Right ventricle myocardium superior (tissue), 1 donor: ENCODE measurements at places on chromosomes 5 and 9.

DNA sequence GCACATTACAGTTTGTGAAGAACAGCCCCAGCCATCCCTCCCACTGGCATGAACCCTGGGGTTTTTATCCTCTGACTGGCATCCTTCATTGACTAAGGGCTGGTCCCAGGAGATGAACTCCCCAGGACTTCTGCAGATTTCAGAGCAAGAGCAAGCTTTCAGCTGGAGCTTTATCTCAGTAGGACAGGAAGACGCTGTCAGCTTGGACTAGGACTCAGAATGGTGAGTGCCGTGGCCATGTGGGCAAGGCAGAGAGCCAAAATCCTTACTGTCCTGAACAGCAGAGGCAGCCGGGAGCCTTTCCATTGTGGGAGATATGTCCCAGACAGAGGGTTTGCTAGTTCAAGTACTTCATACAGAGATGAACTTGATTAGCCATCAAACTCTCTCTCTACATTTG lies 3.2 kb upstream of the ACOT12 start:
- DNase-seq, result peak; percentile 48

DNA sequence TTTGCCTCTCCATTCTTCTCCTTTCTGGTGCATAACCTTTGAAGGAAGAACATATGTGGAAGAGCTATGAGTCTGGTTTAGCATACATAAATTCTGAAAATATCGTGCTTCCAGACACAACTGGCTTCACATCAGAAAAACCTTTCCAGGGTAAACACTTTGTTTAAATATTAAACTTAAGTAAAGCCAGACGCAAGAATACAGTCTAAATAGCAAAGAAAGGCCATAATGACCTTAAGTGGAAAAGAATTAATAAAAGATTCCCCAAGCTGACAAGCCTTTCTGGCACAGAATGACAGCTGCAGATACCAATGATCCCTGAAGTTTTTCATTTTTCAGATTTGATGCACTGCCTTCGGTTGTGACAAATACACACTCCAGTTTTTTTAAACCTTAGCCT lies 13.5 kb upstream of the TSSK1B start:
- no peak for DNase-seq

DNA sequence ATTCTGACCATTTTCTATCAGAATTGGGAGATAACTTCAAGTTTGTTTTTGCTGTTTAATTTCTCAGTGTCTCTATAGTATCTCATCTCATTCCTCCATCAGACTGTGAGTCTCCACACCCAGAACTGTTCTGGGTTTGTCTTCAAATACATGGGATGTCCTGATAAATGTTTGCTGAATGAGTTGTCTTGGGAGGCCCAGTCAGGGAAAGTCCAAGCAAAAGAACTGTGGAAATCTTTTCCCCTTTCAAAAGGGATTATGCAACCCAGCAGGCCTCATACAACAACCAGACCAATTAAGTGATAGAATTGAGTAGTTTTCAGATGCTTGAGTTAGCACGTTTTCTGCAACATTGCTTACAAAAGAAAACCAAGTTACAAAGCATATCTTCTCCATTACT lies 324.4 kb downstream of the BRINP1 start:
- no peak for DNase-seq

GRCh38 chr5:128111818-128112448 lies 28.4 kb downstream of the SLC12A2 start:
- no peak for DNase-seq

DNA sequence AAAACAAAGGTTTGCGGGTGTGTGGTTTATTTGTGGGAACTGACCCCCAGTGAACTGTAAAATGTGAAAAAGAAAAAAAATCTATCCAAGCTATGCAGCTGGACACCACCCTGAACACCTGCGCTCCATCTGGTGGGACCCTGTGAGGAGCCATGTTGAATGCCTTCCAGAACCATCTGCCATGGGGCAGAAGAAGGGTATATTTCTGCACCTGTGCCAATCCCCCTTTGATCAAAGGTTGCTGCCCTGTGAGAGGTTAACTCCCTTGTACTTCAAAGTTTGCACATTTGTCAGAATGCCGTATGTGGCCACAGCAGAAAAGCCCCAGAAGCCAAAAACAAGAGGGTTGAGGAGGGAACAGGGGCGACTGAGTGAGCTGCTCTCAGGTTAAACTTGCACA lies 148.5 kb upstream of the ALDH1B1 start:
- DNase-seq, result no peak

GRCh38 chr5:149959406-149960236 lies 937 bp upstream of the SLC26A2 start:
- DNase-seq, result no peak

DNA sequence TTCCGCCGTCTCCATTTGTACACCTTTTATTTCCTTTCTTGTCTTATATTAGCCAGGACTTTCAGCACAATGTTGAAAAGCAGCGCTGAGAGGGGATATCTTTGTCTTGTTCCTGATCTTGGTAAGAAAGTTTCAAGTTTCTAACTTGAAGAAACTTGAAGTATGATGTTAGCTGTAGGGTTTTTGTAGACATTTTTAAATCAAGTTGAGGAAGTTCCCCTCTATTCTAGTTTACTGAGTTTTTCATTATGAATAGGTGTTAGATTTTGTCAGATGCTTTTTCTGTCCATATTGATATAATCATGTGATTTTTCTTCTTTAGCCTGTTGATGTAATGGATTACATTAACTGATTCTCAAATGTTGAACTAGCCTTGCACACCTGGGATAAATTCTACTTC lies 425.7 kb downstream of the PIK3R1 start:
- DNase-seq, result no peak

GRCh38 chr9:36005891-36006290 lies 30.8 kb upstream of the RECK start:
- no peak for DNase-seq

DNA sequence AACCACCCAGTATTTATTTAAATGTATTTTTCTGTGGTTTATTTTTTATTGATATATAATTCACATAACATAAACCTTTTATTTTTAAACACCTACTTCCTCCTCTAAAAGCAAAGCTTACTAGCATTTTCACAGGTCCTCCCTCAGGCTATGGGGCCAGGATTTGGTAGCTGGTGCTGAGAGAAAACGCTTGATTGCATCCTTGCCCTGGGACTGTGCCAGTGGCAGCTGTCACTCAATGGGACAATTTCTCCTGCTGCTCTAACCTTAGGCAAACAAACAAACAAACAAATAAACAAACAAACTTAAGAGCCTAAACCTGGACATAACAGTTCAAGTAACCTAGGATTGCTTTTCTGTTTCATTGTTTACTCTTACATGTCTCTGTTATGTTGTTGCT lies 102.7 kb downstream of the FOCAD start:
- no peak for DNase-seq

- no peak for DNase-seq
These were observed 5.7 kb upstream of the ADRB2 start for GRCh38 chr5:148820461-148821395.

DNA sequence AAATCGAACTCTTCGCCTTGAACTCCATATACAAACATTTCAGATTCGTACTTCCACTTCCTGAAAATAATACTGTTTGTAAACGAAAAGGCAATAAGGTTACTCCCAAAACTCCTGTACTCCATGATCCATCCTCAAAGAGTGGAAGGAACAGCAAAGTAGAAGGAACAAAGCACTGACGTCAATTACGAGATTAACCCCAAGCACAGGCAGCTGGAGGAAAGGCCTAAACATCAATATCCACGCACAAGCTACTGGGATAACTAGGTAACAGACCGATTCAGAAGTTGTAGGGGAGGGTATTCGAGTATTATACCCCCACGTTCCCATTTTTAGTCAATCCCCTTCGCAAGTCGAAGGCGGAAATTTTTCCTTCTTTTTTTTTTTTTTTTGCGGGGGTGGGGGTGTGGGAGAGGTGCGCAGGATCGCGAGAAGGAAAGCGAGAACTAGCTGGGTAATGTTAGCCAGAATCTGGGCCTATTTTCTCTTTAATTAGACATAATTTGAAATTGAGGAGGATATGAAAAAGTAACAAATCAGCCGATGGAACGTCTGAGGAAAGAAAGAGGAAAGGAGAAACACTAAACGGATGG lies 909 bp downstream of the AFF4 start:
- DNase-seq, result no peak

GRCh38 chr5:112862085-112862484 lies 998 bp downstream of the SRP19 start:
- DNase-seq, result no peak

DNA sequence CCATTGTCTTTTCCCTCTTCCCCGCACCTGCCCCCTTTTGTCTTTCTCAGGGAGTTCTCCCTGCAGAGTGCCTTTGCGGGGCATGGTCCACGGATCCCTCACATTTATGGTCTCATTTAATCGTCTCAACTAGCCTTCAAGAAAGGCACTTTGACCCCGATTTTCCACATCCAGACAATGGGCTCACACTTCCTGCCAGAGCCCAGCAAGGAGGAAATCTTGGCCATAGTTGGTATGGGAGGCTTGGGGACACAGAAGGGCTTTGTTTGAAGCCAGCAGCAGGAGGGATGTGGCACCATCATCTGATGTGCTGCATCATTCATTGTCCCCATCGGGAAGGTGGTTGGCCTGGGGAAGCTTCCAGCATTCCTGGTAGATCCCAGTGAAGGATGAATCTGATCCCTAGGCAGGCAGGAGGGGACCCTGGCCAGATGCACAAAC lies 24.9 kb downstream of the GSN start:
- DNase-seq, result no peak

DNA sequence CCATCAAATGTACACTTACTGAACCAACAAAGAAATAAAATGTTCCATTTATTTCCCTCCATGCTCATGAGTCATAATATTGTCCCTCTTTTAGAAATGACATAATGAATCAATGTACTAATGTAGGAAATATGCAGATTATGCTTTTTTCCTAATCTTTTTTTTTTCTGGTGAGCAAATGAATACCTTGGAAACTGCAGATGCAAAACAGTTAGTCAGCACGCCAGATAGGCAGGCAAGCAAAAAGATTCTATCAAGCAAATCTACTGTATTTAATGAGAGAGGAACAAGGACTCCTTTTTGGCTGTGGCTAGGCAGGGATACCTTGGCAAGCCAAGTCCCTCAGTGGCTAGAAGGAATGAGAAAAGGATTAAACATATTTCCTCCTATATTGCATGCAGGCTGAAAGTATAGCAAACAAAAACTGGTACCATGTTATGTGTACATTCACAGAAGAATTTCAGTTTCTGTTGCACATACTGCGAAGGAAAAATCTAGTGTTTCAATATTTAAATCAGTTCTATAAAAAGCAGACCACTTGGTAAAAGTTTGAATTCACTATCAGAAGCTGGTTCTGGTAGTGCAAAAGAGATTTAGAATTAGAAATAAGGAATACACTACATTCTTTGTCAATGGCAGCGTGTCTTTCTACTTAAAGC lies 605.4 kb downstream of the TLE1 start:
- no peak for DNase-seq

DNA sequence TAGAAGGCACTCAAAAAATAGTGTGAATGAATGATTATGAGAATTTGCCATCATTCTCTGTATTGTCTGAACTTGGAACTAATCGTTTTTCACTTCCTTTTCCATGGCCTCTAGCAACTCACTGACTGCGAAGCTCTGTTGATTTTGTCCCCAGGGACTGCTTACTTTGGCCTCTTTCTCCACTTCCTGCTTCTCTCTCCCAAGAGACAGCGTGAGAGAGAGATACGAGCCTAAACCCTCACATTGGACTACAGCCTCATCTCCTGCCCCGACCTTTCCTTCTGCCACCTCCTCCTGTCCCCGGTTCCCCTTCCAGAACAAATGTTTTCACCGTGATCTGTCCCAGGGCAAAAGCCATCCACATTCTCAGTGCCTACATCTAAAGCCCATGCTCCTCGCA lies 300.8 kb upstream of the PANK3 start:
- no peak for DNase-seq

DNA sequence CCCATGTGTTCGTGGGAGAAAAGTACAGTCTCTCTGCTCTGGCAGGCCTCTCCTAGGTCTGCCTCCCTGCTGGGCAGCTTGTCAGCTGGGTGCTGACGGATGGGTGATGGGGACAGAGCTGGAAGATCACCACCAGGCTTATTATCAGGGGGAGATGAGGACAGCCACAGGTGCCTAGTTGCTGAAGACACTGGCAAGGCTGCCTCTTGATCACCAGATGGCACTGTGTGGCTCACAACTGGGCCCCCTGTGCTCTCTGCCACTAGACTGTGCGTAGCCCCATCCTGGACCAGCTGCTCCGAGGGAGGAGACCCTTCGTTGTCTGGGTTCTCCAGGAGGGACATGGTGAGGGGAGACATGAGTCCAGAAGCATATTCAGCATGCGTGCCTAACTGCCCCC lies 73.0 kb downstream of the KIF24 start:
- no peak for DNase-seq

GRCh38 chr5:132423438-132423898 lies 54.0 kb downstream of the SLC22A5 start:
- DNase-seq, result no peak

DNA sequence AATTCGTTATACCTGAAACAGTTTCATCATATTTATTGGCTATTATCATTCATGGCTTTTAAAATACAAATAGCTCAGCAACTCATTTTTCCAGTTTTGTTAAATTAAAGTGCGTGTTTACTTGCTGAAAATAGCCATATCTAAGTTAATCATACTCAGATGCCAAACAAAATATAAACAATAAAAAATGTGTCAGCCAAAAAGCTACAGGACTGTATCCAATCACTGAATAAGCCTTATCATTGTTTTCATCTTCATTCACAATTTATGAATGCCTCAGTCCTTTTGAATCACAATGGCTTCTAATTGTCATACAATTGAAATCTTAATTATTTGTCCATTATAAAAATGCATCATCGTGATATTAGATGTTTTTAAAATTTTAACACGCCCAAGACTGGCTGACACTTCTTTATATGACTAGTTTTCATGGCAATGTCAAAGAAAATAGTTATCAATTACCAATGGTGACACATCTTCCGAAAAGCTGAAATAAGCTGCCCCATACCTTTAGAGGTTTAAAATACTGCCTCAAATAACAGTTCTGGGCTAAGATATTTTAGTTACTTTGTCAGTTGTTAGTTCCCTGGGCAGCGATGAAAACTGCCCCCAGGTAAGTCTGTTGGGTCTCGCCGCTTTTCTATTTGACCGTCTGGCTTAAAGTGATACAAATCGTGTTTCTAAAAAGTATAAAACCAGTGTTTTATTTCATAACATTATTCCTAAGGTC lies 1.8 kb downstream of the NFIB start:
- DNase-seq, result no peak

GRCh38 chr9:78745331-78745730 lies 448.4 kb downstream of the PSAT1 start:
- DNase-seq, result no peak

DNA sequence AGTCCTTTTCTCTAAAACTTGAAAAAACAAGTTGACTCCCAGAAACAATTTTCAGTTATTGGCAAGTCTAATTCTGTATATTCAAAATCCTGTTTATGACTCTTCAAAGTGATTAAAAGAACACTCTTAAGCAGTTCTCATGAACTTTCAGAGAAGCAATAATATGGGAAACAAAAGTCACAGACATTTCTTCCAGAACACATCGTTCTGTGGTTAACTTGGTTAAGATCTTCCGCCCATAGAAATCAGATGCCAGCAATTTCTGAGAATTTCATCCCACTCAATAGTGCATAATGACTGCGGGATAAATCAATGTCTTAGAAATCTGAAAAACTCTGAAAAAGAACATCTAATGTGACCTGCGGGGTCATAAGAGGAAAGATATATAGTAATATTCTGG lies 300.5 kb downstream of the COX7C start:
- no peak for DNase-seq

- no peak for DNase-seq
These were observed 132.1 kb downstream of the HSD17B3 start for GRCh38 chr9:96169901-96170300.

GRCh38 chr5:179163236-179164155 lies 103.3 kb downstream of the ZNF354C start:
- peak; percentile 20 for DNase-seq
